ENCODE measurements at places on chromosomes 2 and 18.
A peak's percentile ranks its signal among the peaks of the same experiment; 100 is the strongest.

- H3K36me3 ChIP-seq, result no peaks in the 10 kb centered on the region
- no peak overlapping the region for H3K27ac ChIP-seq
- H3K27me3 ChIP-seq, result no peaks in the 10 kb centered on the region
Observed at GRCh38 chr2:60331115-60331809, 222.2 kb downstream of the BCL11A start.

- H3K27me3 ChIP-seq, result no peaks in the 10 kb centered on the region
- H3K27ac ChIP-seq, result no peak overlapping the region
- no peak for DNase-seq
- no peaks in the 10 kb centered on the region for H3K36me3 ChIP-seq
Observed at GRCh38 chr2:206858687-206859329, 80.5 kb upstream of the CPO start.

DNA sequence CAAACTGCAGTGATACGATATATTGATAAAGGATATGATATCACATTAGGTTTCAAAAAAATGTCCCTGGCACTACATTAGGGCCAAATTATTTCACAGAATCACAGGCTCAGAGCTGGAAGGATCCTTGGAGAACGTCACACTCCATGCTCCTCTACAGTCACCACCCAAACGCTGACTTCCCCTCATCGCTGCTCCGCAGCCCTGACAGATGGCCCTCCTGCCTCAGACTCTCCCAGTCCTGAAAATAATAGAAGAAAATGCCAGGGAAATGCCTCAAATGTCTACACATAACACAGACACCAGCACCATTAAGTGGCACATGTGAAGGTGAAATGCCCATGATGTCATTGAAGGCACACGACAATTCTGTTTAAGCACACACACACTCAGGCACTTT, 72.0 kb downstream of the ZNF521 start:
- no peaks in the 10 kb centered on the region for H3K4me1 ChIP-seq
- H3K4me3 ChIP-seq, result no peak overlapping the region
- H3K36me3 ChIP-seq, result no peaks in the 10 kb centered on the region
- H3K27ac ChIP-seq, result no peak overlapping the region
- DNase-seq, result no peak

- H3K36me3 ChIP-seq, result no peaks in the 10 kb centered on the region
- H3K27me3 ChIP-seq, result no peaks in the 10 kb centered on the region
- no peak overlapping the region for H3K4me3 ChIP-seq
- H3K27ac ChIP-seq, result no peak overlapping the region
Observed at GRCh38 chr2:3091696-3092095, 285.9 kb downstream of the EIPR1 start.

DNA sequence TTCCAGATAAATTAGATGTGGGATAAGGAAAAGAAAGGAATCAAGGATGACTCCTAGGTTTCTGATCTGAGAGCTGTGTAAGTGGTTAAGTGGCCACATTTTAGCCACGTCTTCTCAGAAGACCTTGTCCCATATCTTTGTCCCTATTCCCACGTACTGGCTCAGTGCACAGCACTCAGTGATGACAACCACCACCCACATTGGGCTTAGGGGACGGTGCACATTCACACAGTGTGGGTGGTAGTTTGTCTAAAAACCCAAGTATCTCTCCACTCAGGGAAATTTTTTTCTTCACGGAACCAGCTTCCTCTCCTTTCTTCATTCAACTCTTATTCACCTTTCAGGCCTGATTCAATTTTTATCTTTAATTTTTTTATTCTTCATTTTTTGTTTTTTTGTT, 30.6 kb upstream of the GCC2 start:
- H3K36me3 ChIP-seq, result no peaks in the 10 kb centered on the region
- H3K4me1 ChIP-seq, result no peaks in the 10 kb centered on the region
- H3K4me3 ChIP-seq, result no peak overlapping the region

DNA sequence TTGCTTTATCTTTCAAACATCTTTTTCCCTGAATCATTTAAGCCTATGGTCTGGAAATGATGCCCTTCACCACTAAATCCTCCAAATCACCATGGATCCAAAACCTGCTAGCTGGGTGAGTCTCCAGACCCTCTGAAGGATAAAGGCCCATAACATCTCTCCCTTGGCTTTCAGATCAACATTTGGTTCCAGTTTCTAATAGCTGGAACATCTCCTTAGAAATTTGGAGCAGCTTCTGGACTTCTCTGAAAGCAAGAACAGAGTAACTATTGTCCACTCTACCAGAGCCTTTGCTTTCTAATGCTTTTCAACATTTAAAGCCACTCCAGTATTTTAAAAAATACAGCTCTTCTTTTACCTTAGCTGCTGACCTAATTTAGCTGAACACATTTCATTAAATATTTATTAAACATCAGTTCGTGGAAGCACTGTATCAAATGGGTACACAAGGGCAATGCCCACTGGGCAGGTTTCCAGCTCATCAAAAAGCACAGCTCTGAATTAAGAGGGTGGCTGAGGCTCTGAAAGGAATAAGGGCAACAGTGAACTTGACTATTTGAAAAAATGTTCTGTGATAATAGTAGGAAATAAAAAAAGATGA, 75.3 kb downstream of the GALNT3 start:
- no peaks in the 10 kb centered on the region for H3K27me3 ChIP-seq
- no peak overlapping the region for H3K27ac ChIP-seq
- no peaks in the 10 kb centered on the region for H3K36me3 ChIP-seq
- DNase-seq, result no peak

DNA sequence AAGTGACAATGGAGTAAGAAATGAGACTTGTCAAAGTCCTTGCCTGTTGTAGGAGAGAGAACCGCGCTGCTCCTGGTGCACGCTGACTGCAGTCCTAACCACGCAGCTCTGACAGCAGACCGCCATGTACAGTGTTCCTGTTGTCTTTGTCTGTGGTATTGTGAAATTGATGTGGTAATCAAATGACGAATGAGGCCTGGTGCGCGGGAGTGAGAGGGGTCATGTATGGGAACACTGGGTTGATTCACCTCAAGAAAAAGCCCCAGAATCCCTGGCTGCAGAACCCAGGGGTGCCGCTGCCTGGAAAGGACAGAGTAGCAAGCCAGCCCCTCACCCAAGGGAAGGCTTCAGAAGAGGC, 64.0 kb downstream of the INPP4A start:
- H3K4me1 ChIP-seq, result peaks cover 29% of the 10 kb centered on the region
- H3K4me3 ChIP-seq, result no peak overlapping the region
- no peak overlapping the region for H3K27ac ChIP-seq

- no peaks in the 10 kb centered on the region for H3K4me1 ChIP-seq
- no peak for DNase-seq
- no peak overlapping the region for H3K4me3 ChIP-seq
- no peak overlapping the region for H3K27ac ChIP-seq
Observed at GRCh38 chr2:120017201-120017600, 4.3 kb downstream of the EPB41L5 start.

- no peaks in the 10 kb centered on the region for H3K4me1 ChIP-seq
- H3K27ac ChIP-seq, result no peak overlapping the region
- H3K27me3 ChIP-seq, result no peaks in the 10 kb centered on the region
- no peaks in the 10 kb centered on the region for H3K36me3 ChIP-seq
- no peak for DNase-seq
Observed at GRCh38 chr2:110816404-110817365, 84.3 kb downstream of the ACOXL start.

- H3K27me3 ChIP-seq, result no peaks in the 10 kb centered on the region
- no peak overlapping the region for H3K27ac ChIP-seq
- no peak overlapping the region for H3K4me3 ChIP-seq
- DNase-seq, result no peak
- H3K4me1 ChIP-seq, result no peaks in the 10 kb centered on the region
Observed at GRCh38 chr2:113796592-113797175, 40.2 kb upstream of the SLC35F5 start.

DNA sequence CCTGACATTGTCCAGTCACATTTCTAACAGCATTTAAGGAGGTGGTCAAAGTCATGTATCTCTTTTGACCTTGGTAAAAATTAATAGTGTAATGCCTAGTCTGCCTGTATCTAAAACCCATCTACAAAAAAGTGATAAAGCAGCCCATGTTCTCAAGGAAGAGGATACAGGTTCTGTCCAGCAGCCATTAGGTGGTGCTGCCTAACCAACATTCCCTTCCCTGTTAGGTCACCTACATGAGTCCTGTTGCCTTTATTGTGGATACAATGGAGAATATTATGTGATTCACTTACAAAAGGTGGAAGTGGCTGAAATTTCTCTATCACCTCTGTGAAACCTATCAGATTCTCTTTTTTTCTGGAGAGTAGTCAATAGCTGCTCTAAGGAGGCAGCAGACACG, 52.5 kb downstream of the AQP4 start:
- no peaks in the 10 kb centered on the region for H3K36me3 ChIP-seq
- DNase-seq, result no peak
- H3K4me3 ChIP-seq, result no peak overlapping the region
- no peaks in the 10 kb centered on the region for H3K27me3 ChIP-seq
- no peak overlapping the region for H3K27ac ChIP-seq

GRCh38 chr2:144632809-144633208, 112.9 kb upstream of the ZEB2 start:
- no peaks in the 10 kb centered on the region for H3K36me3 ChIP-seq
- no peak overlapping the region for H3K27ac ChIP-seq
- DNase-seq, result no peak
- no peaks in the 10 kb centered on the region for H3K27me3 ChIP-seq

DNA sequence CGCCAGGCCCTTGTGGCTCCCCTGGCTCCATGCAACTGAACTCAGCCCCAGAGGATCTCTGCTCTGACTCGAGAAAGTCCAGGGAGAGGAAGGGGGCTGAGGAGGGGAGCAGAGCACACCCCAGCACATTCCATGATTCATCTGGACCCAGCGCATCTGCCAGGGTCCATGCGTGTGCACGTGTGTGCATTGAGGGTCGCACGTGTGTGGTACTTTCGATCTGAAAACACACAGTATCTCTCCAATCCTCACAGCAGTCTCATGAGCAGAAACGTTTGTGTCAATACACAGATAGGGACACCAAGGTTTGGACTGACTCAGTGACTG, 146.4 kb upstream of the ID2 start:
- DNase-seq, result no peak
- no peaks in the 10 kb centered on the region for H3K27me3 ChIP-seq
- no peaks in the 10 kb centered on the region for H3K36me3 ChIP-seq

- no peaks in the 10 kb centered on the region for H3K36me3 ChIP-seq
- no peak overlapping the region for H3K4me3 ChIP-seq
- H3K4me1 ChIP-seq, result no peaks in the 10 kb centered on the region
- no peak overlapping the region for H3K27ac ChIP-seq
Observed at GRCh38 chr2:172613040-172613439, 57.1 kb downstream of the PDK1 start.

DNA sequence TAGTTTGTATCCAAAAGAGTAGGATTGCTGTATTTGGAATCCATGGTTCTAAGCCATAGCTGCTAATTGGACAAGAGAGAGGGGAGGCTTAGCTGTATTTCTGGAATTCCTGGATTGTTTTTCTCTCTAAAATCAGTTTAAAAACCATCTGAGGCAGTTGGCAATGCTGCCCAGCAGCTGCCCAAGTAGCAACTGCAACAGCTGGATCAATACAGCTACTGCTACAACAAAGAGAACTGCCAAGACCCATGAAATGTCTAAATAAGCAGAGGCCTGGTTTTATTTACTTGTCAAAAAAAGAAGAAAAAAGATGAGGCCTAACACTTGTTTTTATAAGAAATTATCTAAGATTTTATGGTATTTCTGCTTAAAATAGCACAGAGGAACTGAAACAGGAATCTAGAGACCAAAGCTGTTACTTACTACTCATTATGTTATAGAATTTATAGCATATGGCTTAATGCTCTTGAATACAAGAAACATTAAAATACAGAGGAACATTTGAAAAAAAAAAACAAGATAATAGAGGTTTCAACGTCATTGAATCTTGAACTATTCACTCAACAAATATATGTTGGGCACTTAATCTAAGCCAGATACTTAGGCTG, 39.1 kb downstream of the TMEFF2 start:
- DNase-seq, result no peak
- H3K27me3 ChIP-seq, result no peaks in the 10 kb centered on the region
- peaks cover 4% of the 10 kb centered on the region for H3K4me1 ChIP-seq
- no peak overlapping the region for H3K4me3 ChIP-seq

DNA sequence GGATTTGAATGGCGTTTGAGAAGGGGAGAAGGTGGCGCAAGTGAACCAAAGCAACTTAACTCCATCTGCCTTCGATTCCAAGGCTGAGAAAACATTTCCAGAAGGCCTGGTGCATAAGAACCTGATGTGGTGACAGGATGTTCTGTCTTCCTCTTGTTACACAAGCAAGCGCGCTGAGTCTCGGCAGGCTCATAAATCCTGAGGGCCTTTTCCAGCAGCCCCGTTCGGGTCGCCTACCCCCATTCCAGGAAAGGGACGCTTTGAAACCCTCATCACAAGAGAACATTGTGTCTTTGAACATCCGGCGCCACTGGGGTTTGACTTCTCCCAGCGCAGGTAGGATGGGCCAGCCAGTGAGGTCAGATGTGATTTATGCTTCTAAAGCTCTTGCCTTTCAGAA, 403.5 kb downstream of the SETBP1 start:
- H3K4me1 ChIP-seq, result no peaks in the 10 kb centered on the region
- no peak overlapping the region for H3K27ac ChIP-seq
- H3K4me3 ChIP-seq, result no peak overlapping the region

GRCh38 chr2:143558665-143559064, 429.4 kb downstream of the ARHGAP15 start:
- no peaks in the 10 kb centered on the region for H3K36me3 ChIP-seq
- no peak for DNase-seq
- no peak overlapping the region for H3K27ac ChIP-seq
- H3K27me3 ChIP-seq, result no peaks in the 10 kb centered on the region
- H3K4me3 ChIP-seq, result no peak overlapping the region

DNA sequence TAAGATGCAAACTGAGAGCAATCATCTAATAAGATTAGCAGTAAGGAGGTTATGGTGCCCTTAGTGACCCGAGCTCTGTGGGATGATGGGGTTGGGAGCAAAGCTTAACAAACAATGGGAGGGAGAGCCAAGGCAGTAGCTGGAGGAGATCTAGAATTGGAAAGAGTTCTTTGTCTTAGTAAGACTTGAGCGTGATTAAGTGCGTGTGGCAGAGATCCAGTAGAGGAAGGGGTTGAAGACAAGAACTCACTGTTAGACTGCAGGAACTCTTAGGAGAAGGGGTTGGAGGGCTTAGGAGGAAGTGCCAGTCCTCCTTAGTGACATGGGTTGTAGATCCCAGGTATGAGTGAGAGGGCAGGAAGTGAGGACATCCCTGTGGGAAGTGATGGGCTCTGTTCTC, 184.7 kb downstream of the GFPT1 start:
- H3K36me3 ChIP-seq, result no peaks in the 10 kb centered on the region
- peak overlapping the region; percentile 23 for H3K27ac ChIP-seq
- H3K27me3 ChIP-seq, result no peaks in the 10 kb centered on the region
- H3K4me1 ChIP-seq, result no peaks in the 10 kb centered on the region

DNA sequence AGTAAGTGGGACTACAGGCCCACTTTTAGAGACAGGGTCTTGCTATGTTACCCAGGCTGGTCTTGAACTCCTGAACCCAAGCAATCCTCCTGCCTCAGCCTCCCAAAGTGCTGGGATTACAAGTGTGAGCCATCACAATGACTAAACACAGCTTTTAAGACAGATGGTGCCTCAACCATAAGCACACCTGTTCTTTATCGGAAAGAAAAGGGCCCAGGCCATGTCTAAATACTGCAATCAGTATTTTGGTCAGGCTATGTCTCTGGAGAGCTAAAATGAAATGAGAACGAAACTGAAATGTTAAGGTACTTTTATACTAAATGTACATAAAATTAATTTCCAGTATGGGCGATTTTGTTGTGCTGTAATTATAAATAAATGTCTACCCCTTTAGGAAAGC, 69.5 kb upstream of the SPTBN1 start:
- no peaks in the 10 kb centered on the region for H3K27me3 ChIP-seq
- H3K27ac ChIP-seq, result no peak overlapping the region
- H3K4me3 ChIP-seq, result no peak overlapping the region
- DNase-seq, result no peak
- no peaks in the 10 kb centered on the region for H3K36me3 ChIP-seq
- peaks cover 9% of the 10 kb centered on the region for H3K4me1 ChIP-seq

- DNase-seq, result no peak
- H3K27me3 ChIP-seq, result no peaks in the 10 kb centered on the region
- no peaks in the 10 kb centered on the region for H3K36me3 ChIP-seq
Observed at GRCh38 chr2:56021136-56021474, 97.5 kb upstream of the EFEMP1 start.
